ENCODE measurements at places on chromosomes 7 and 10.

DNA sequence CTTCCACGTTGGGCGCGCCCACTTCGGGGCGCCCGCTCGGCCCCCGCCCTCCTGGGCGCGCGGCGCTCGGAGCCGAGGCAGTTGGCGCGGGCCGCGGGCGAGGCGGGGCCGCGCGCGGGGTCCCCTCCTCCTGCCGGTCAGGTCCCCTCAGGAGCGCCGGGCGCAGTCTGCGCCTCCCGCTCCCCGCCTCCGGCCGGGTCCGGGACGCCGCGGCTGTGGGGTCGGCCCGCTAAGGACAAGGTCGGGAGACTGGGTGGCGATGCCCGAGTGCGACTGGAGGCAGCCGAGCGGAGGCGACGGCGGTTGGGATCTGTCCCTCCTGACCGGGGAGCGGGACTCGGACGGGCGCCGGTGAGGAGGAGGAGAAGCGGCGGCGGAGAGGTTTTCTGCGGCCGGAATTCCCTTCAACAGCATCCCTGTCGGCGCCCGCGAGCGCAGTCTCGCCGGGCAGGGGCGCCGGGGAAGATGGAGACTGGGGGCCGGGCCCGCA is at the start of gene ATRNL1:
ATRNL1 (plus strand) TSS at position 80 of the 490 bp plus-strand sequence; CDS start at position 466, 386 bp downstream.
- no peaks in the 10 kb centered on the region for H3K36me3 ChIP-seq
- no peak within 1 kb of the TSS for H3K4me3 ChIP-seq
- H3K27ac ChIP-seq, result no peak within 1 kb of the TSS
- no peaks in the 10 kb centered on the region for H3K27me3 ChIP-seq

DNA sequence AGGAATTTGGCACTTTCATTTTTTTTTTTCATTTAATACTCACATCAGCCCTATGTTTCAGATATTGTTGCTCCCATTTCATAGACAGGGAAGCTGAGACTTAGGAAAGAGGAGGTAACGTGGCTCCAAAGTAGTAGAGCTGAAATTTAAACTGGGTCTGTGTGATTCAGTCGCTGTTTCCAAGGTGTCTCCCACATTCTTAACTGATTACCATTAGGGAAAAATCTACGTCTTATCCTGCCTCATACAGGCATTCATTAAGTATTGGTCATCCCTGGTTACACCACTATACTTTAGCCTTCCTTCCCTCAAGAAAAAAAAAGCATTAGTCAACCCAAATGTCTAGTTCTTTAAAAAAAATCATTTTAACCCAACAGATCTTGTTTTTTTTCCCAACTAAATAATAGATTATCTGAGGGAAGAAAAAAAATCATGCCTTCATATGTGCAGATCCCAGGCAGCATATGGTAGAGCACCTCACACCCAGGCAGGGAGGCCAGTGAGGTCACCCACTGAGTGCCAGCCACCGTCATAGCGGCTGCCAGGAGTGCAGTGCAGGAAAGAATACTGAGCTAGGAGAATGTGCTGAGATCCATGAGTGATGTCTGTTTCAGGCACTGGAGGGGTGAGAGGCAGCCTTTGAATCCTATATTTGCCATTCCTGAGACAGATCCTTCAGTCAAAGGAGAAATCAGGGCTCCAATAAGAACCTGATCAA is 59.0 kb upstream of the SORCS3 start:
- H3K27me3 ChIP-seq, result no peaks in the 10 kb centered on the region
- DNase-seq, result no peak
- no peak overlapping the region for H3K27ac ChIP-seq
- no peaks in the 10 kb centered on the region for H3K4me1 ChIP-seq
- H3K36me3 ChIP-seq, result no peaks in the 10 kb centered on the region

GRCh38 chr7:28956608-28957063 is 1.5 kb downstream of the TRIL start:
- no peak overlapping the region for H3K4me3 ChIP-seq
- H3K4me1 ChIP-seq, result no peaks in the 10 kb centered on the region
- DNase-seq, result no peak
- no peak overlapping the region for H3K27ac ChIP-seq

- no peak for DNase-seq
- peak overlapping the region; percentile 28 for H3K4me3 ChIP-seq
- peaks cover 100% of the 10 kb centered on the region for H3K4me1 ChIP-seq
- H3K27ac ChIP-seq, result peak overlapping the region; percentile 99
- H3K36me3 ChIP-seq, result no peaks in the 10 kb centered on the region
- no peaks in the 10 kb centered on the region for H3K27me3 ChIP-seq
Observed at GRCh38 chr7:106071999-106072714, 40.0 kb downstream of the SYPL1 start.

GRCh38 chr7:36844374-36844773 is 120.1 kb upstream of the AOAH start:
- H3K4me3 ChIP-seq, result no peak overlapping the region
- no peak for DNase-seq
- H3K36me3 ChIP-seq, result no peaks in the 10 kb centered on the region
- H3K27me3 ChIP-seq, result no peaks in the 10 kb centered on the region
- H3K27ac ChIP-seq, result no peak overlapping the region

GRCh38 chr7:84800846-84801245 is 386.0 kb downstream of the SEMA3D start:
- no peaks in the 10 kb centered on the region for H3K36me3 ChIP-seq
- no peak overlapping the region for H3K27ac ChIP-seq

DNA sequence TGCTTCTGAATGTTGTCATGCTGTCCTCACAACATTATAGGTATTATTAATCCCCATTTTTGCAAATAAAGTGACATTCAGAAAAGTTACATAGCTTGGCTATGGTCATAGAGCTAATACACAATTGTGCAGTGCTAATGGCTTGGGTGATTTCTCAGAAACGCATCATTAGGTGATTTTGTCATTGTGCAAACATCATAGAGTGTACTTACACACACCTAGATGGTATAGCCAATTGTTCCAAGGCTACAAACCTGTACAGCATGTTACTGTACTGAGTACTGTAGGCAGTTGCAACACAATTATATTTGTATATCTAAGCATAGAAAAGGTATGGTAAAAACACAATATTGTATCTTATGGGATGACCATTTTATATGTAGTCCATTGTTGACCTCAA is 91.0 kb downstream of the BTAF1 start:
- no peak overlapping the region for H3K27ac ChIP-seq
- no peak for DNase-seq
- H3K4me1 ChIP-seq, result no peaks in the 10 kb centered on the region
- no peaks in the 10 kb centered on the region for H3K27me3 ChIP-seq

DNA sequence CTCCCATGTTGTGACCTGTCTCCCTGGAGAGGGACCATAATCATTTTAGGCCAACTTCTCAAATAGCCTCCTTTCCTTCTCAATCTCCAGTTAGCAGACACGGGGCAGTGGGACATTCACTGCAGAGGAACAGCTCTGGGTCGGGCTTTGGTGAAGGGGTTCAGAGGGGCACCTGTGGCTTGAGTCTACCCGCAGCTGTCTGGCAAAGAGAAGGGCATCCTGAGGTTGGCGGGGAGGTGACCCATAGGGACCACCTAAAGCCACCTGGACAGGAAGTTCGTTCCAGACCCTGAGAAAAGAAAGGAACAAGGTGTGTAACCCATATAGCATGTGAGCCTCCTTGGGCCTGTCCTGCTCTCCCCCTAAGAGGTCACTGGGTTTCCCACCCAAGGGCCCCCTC is 155.0 kb downstream of the OAT start:
- DNase-seq, result no peak
- no peaks in the 10 kb centered on the region for H3K27me3 ChIP-seq
- no peaks in the 10 kb centered on the region for H3K4me1 ChIP-seq
- no peak overlapping the region for H3K4me3 ChIP-seq
- no peak overlapping the region for H3K27ac ChIP-seq

- H3K27ac ChIP-seq, result no peak overlapping the region
- H3K4me1 ChIP-seq, result peaks cover 5% of the 10 kb centered on the region
- no peaks in the 10 kb centered on the region for H3K27me3 ChIP-seq
- H3K4me3 ChIP-seq, result no peak overlapping the region
- DNase-seq, result no peak
Observed at GRCh38 chr7:18400275-18400674, 95.3 kb upstream of the HDAC9 start.

- no peak overlapping the region for H3K4me3 ChIP-seq
- no peak overlapping the region for H3K27ac ChIP-seq
- no peaks in the 10 kb centered on the region for H3K27me3 ChIP-seq
Observed at GRCh38 chr7:156026603-156027002, 214.3 kb upstream of the SHH start.

DNA sequence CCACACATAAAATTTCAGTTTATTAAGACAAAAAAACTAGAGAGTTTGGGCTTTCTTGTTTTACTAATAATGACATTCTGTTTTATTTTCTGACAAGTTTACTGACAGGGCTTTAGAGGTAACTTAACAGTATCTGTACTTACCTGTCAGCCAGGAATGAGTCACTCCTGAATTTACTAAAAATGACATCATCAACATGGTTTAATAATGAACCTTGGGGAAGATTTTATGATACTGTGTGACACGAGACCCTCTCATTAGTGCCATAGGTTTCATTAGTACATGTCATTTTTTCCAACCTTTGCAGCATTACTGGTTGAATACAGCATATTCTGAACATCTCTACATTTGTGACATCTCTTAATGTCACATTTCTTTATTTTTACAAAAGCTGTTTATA is 131.1 kb downstream of the KCND2 start:
- H3K27me3 ChIP-seq, result no peaks in the 10 kb centered on the region
- no peak overlapping the region for H3K27ac ChIP-seq

DNA sequence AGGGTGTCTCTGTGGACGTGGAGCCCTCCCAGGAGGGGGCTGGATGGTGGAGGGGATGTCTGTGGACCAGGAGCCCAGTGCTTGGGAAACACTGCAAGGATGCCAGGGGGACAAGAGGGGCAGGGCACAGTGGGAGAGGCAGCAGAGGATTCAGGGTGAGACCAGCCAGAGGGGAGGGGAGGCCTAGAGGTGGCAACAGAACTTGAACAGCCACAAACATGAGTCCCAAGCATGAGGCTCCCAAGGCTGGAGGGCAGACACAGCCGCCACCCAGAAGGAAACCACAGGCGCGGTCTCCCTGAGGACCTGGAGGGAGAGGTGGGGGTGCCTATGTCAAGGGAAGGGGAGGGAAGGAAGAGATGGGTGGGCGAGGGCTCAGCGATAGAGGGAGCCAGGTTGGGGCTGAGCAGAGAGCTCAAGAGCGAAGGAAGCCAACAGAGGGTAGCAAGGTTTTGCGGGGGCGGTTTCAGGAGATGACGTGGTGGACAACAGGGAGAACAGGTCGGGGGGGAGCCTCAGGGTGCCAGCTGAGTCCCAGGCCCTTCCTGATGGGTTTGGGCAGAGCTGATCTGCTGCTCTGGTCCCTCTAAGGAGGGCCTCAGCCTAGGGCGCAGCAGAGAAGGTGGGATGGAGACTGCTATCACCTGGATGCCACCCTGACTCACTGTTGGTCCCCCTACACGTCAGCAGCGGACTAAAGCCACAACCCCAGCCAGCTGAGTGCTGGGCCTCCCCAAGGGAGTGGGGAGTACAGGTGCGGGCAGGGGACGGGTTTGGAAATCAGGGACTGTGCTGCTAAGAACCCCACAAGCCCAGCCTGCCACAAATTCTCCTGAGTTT is 6.7 kb upstream of the PILRA start:
- peaks cover 53% of the 10 kb centered on the region for H3K4me1 ChIP-seq
- H3K27ac ChIP-seq, result peak overlapping the region; percentile 96
- H3K4me3 ChIP-seq, result no peak overlapping the region
- H3K27me3 ChIP-seq, result no peaks in the 10 kb centered on the region

- no peak overlapping the region for H3K27ac ChIP-seq
- no peaks in the 10 kb centered on the region for H3K36me3 ChIP-seq
- 0 out of 2 replicates have a peak, but pooled peaks cover 3% of the 10 kb centered on the region for H3K27me3 ChIP-seq
- H3K4me3 ChIP-seq, result no peak overlapping the region
Observed at GRCh38 chr10:44413416-44413815, 28.5 kb upstream of the CXCL12 start.

- no peak overlapping the region for H3K27ac ChIP-seq
- H3K36me3 ChIP-seq, result no peaks in the 10 kb centered on the region
- H3K4me3 ChIP-seq, result peak overlapping the region; percentile 64
Observed at GRCh38 chr7:131556909-131557651, 652 bp upstream of the PODXL start.

- no peaks in the 10 kb centered on the region for H3K27me3 ChIP-seq
- no peak overlapping the region for H3K4me3 ChIP-seq
Observed at GRCh38 chr10:70576803-70577517, 25.6 kb downstream of the PRF1 start.

DNA sequence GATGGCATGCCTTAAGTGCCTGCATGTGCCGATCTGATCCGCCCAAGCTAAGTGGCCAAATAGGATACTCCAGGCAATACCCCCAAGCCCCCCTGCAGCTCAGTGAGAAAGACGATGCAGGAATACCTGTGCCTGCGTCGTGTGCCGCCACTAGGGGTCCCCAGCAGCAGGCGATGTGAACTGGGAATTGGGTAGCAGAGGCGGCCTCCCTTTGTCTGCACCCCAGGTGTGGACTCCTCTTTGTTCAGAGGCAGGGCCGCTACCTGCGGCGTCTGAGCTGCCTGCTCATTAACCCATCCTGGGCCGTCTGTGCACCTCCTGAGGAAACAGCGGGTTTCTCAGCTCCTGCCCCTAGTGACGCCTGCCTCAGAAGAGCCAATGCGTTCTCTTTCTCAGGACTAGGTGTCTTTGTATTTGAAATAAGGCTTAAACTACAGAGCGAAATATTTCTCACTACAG is 4.8 kb upstream of the CHN2 start:
- H3K27me3 ChIP-seq, result no peaks in the 10 kb centered on the region
- peaks cover 45% of the 10 kb centered on the region for H3K4me1 ChIP-seq
- H3K27ac ChIP-seq, result no peak overlapping the region
- DNase-seq, result peak; percentile 88

DNA sequence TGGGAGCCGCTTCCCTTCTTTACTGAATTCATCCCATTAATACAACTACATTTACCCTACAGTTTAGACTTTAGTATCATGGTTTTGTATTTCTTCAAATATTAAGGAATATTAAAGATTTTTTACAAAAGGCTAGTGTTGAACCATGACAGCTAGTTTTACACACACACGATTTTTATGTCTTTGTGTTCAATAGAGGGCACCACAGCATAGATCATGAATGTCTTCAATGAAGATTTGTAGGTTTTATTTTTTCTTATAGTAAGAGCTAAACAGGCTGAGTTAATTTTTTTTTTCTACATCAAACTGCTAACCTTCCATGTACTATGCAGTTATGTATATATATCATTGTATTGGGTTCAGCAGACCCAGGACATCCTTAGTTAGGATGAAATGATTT is 76.9 kb downstream of the SNX10 start:
- peaks cover 14% of the 10 kb centered on the region for H3K4me1 ChIP-seq
- no peak overlapping the region for H3K4me3 ChIP-seq
- no peaks in the 10 kb centered on the region for H3K27me3 ChIP-seq
- no peaks in the 10 kb centered on the region for H3K36me3 ChIP-seq
- no peak overlapping the region for H3K27ac ChIP-seq
- DNase-seq, result peak; percentile 50

- peaks cover 29% of the 10 kb centered on the region for H3K36me3 ChIP-seq
- no peaks in the 10 kb centered on the region for H3K27me3 ChIP-seq
- no peak overlapping the region for H3K4me3 ChIP-seq
- H3K4me1 ChIP-seq, result peaks cover 25% of the 10 kb centered on the region
- no peak overlapping the region for H3K27ac ChIP-seq
Observed at GRCh38 chr10:58240531-58240930, 27.2 kb downstream of the IPMK start.

GRCh38 chr7:155418304-155418703 is 39.6 kb upstream of the EN2 start:
- H3K4me1 ChIP-seq, result no peaks in the 10 kb centered on the region
- no peak overlapping the region for H3K4me3 ChIP-seq
- DNase-seq, result no peak
- H3K36me3 ChIP-seq, result no peaks in the 10 kb centered on the region

Measured in Karpas-422 (cell line).